ENCODE measurements at places on chromosomes 2 and 18. TPM values are rescaled to one million over a fixed set of nuclear protein-coding genes. Genes with fewer than 3 reads are reported as not detected.
A peak's percentile ranks its signal among the peaks of the same experiment; 100 is the strongest.

The DYNAP gene
- total RNA-seq, result not detected

The OR6B2 gene
- not detected for total RNA-seq

The CDKL4 gene
- total RNA-seq, result not detected

The IL36B gene
- not detected for total RNA-seq

The EDAR gene
- 0.46 TPM for total RNA-seq

DNA sequence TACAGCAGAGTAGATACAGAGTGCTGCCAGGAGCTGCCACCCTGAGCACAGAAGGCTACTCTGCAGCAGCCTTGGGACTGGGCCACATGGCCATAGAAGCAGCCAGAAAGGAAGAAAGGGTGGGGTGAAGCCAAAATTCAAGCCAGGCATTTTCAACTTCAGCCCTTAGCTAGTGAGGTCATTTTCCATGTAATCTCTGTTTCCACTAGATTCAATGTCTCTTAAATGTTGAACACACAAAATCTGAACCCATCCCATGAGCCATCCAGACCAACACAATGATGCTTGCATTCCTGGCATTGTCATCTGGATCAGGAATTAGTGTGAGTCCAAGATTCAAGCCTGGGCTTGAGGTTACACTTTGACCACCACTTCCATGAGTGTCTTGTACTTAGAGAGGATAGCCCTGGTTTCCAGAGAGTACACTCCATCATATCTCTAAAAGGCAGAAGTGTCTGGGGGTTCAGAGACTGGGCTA lies 243.6 kb downstream of the OSR1 start:
- H3K27ac ChIP-seq, result no peak overlapping the region
- H3K4me1 ChIP-seq, result no peaks in the 10 kb centered on the region
- no peaks in the 10 kb centered on the region for H3K27me3 ChIP-seq
- H3K4me3 ChIP-seq, result no peak overlapping the region
- H3K36me3 ChIP-seq, result no peaks in the 10 kb centered on the region
- no peak for DNase-seq

DNA sequence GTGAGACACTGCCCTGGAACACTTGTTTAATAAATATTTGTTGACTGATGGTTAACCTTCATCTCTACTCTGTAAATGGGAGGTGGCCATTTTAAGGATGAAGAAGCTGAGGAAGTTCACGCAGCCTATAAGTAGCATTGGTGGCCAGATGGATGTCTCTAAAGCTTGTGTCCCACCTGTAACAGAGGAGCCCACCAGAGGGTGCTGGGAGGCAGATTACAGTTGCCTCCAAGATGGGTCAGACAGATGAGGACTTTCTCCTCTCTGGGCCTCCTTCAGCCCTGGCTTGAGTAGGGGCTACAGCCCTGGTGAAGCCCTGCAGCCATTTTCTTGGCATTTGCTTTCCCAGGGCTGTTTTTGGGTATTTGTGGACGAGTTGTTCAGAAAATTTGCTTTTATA lies 45.0 kb upstream of the MCFD2 start:
- no peaks in the 10 kb centered on the region for H3K27me3 ChIP-seq
- H3K36me3 ChIP-seq, result no peaks in the 10 kb centered on the region
- no peaks in the 10 kb centered on the region for H3K4me1 ChIP-seq
- no peak for DNase-seq

DNA sequence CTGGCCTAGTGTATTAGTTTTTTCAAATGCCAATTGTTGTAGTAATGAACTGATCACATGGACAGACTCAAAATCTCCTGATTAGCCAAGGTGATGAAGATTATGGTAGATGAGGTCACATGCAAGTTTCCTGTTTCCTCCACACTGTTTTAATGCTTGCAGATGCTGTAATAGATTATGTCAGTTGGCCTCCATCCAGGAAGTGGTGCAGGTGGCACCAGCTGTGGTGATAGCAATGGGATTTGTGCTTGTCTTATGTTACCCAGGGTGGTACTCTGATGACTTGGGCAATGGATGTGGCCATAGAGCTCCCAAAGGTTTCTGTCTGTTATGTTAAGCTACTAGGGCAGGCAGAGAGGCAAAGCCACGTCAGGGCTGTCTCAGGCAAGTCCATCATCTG lies 332.9 kb upstream of the DDX18 start:
- H3K27me3 ChIP-seq, result no peaks in the 10 kb centered on the region
- no peak overlapping the region for H3K4me3 ChIP-seq
- H3K27ac ChIP-seq, result no peak overlapping the region
- no peak for DNase-seq
- no peaks in the 10 kb centered on the region for H3K36me3 ChIP-seq

GRCh38 chr18:58842978-58843687 lies 21.5 kb upstream of the ZNF532 start:
- no peak overlapping the region for H3K4me3 ChIP-seq
- H3K27me3 ChIP-seq, result no peaks in the 10 kb centered on the region
- H3K27ac ChIP-seq, result peak overlapping the region; percentile 54
- no peak for DNase-seq

DNA sequence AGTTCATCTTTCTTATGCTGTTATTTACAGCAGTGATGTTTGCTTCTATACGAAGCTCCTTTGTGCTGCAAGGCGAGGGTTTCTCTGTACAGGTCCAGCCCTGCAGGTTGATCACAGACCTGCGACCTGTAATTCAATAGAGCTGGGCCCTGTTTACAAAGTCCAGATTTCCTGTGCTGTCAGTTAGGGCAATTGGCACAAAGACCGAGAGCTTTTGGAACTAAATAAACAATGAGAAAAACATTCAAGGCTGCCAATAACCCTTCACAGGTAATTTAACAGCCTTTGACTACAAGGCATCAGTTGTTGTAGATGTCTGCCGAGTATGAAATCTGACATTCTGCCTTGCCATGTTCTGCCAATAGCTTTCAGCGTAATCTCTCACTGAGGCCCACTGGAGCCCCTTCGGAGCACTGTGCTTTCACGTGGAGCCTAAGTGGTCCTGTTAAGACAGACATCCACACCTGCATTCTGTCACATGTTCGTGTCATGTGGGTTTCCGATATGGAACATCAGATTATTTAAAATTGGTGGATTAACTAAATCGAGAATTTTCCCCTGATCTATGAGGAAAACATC lies 232.5 kb downstream of the PTGR3 start:
- no peak for DNase-seq
- no peak overlapping the region for H3K4me3 ChIP-seq
- no peaks in the 10 kb centered on the region for H3K27me3 ChIP-seq
- H3K36me3 ChIP-seq, result no peaks in the 10 kb centered on the region
- no peak overlapping the region for H3K27ac ChIP-seq

- no peaks in the 10 kb centered on the region for H3K27me3 ChIP-seq
- no peaks in the 10 kb centered on the region for H3K36me3 ChIP-seq
- no peak overlapping the region for H3K27ac ChIP-seq
- H3K4me1 ChIP-seq, result peaks cover 2% of the 10 kb centered on the region
- DNase-seq, result no peak
Observed at GRCh38 chr2:73105511-73105971, 7.2 kb downstream of the RAB11FIP5 start.

- no peak overlapping the region for H3K4me3 ChIP-seq
- no peaks in the 10 kb centered on the region for H3K4me1 ChIP-seq
- no peak overlapping the region for H3K27ac ChIP-seq
- no peak for DNase-seq
- no peaks in the 10 kb centered on the region for H3K27me3 ChIP-seq
- no peaks in the 10 kb centered on the region for H3K36me3 ChIP-seq
Observed at GRCh38 chr18:24497031-24497754, 36.8 kb downstream of the HRH4 start.

DNA sequence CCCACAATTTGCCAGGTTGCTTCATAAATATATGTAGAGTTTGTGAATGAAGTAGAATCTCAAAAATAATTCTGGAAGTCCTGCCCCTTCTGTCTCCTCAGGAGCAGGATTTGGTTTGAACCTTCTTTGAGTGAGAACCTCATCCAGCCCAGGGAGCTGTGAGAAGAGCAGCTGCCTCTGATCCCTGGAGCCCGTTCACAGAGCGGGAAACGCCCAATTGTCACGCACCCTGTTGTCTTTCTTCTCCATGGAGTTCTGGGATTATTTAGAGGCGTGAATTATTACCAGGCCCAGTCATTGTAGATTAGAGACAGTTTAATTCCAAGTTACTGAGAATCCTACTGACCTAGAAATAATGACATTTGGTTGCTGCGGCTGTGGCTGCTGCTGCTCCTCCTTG lies 66.1 kb downstream of the TPO start:
- no peak for DNase-seq
- H3K36me3 ChIP-seq, result no peaks in the 10 kb centered on the region

DNA sequence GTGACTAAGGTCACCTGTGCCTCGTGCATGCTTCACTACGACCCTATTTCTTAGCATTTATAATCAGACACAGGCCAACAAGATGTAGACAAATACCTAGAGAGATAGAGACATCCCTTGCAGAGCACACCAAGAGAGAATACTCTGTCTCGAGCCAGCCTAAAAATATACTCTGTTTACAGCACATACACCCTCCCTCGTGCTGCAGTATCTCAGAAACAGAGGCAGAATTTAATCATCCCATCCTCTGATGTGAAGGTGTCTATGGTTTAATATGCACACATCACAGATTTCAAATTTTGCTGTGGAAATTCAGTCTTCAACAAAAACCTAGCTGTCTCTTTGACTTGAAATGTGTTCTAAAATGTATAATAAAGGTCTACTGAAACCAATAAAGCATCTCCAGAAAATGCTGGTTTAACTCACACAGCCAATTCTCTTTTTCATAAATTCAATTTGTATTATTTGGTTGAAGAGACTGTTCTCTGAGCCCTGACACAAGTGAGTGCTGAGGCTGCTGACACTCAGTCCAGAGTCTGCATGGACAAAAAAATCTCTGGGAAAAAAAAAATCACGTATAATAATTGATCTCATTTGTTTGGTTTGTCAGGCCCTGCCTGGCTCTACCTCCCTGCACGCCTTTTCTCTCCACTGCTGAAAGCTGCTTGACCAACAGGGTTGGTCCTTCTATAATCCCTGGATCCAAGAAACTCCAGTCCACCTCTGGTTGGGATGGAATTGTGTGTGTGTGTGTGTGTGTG lies 142.0 kb upstream of the FSHR start:
- no peaks in the 10 kb centered on the region for H3K36me3 ChIP-seq
- H3K4me3 ChIP-seq, result no peak overlapping the region
- H3K27me3 ChIP-seq, result no peaks in the 10 kb centered on the region
- no peaks in the 10 kb centered on the region for H3K4me1 ChIP-seq
- no peak for DNase-seq

GRCh38 chr18:832085-832681 lies 20.1 kb upstream of the YES1 start:
- H3K4me1 ChIP-seq, result no peaks in the 10 kb centered on the region
- no peak overlapping the region for H3K4me3 ChIP-seq
- no peaks in the 10 kb centered on the region for H3K27me3 ChIP-seq
- no peak overlapping the region for H3K27ac ChIP-seq
- no peak for DNase-seq

DNA sequence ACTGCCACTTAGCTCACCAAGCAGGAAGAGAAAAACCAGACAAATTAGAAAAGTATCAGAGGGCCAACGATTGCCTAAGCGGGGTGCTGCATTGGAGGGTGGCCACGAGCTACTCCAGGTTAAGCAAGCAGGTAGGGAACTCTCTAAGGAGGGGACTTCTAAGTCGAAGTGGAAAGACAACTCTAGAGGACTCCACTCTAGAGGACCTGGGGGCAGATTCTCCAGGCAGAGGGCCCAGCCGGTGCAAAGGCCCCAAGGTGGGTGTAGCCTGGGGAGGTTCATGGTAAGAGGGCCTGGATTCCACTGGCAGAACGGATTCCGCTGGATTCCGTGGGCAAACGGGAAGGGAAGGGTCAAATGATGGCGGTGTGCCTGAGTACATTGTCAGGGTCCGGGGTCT lies 12.7 kb downstream of the FBLN7 start:
- no peak overlapping the region for H3K27ac ChIP-seq
- DNase-seq, result no peak
- no peaks in the 10 kb centered on the region for H3K4me1 ChIP-seq
- no peaks in the 10 kb centered on the region for H3K36me3 ChIP-seq
- H3K27me3 ChIP-seq, result no peaks in the 10 kb centered on the region

- no peaks in the 10 kb centered on the region for H3K27me3 ChIP-seq
- no peak overlapping the region for H3K27ac ChIP-seq
- H3K36me3 ChIP-seq, result no peaks in the 10 kb centered on the region
- H3K4me3 ChIP-seq, result no peak overlapping the region
Observed at GRCh38 chr2:100615471-100615870, 52.7 kb downstream of the PDCL3 start.

DNA sequence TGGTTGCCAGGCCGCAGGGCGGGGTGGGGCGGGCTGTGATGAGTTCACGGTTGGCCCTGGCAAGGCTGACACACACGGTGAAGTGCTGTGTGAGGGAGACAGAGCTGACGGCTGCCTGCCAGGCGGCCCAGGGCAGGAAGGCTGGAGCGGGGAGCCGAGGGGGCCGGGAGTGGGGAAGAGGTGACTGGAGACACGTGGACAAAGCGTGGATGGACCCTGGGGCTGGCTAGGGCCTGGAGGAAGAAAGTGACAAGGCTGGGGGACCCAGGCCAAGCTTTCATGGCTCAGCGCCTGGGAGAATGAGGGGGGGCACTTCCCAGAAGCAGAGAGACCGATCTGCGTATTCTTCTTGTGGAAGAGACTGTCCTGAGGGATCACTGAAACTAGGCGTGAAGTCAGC lies 123.2 kb downstream of the DYSF start:
- H3K36me3 ChIP-seq, result no peaks in the 10 kb centered on the region
- no peak for DNase-seq
- no peak overlapping the region for H3K4me3 ChIP-seq
- no peaks in the 10 kb centered on the region for H3K27me3 ChIP-seq
- no peaks in the 10 kb centered on the region for H3K4me1 ChIP-seq
- H3K27ac ChIP-seq, result no peak overlapping the region

- H3K4me3 ChIP-seq, result no peak overlapping the region
- H3K36me3 ChIP-seq, result no peaks in the 10 kb centered on the region
- H3K27me3 ChIP-seq, result no peaks in the 10 kb centered on the region
- H3K27ac ChIP-seq, result no peak overlapping the region
- no peaks in the 10 kb centered on the region for H3K4me1 ChIP-seq
Observed at GRCh38 chr2:102703748-102704147, 58.1 kb upstream of the TMEM182 start.

- DNase-seq, result no peak
- H3K4me1 ChIP-seq, result no peaks in the 10 kb centered on the region
- H3K4me3 ChIP-seq, result no peak overlapping the region
- H3K27me3 ChIP-seq, result no peaks in the 10 kb centered on the region
Observed at GRCh38 chr2:107931412-107931811, 54.9 kb upstream of the SLC5A7 start.

GRCh38 chr2:201242571-201243277 lies 17.6 kb upstream of the CASP8 start:
- H3K27me3 ChIP-seq, result no peaks in the 10 kb centered on the region
- H3K27ac ChIP-seq, result no peak overlapping the region
- DNase-seq, result no peak
- H3K4me1 ChIP-seq, result no peaks in the 10 kb centered on the region
- H3K36me3 ChIP-seq, result no peaks in the 10 kb centered on the region
- H3K4me3 ChIP-seq, result no peak overlapping the region

- H3K27ac ChIP-seq, result no peak overlapping the region
- no peak for DNase-seq
- H3K36me3 ChIP-seq, result no peaks in the 10 kb centered on the region
- no peaks in the 10 kb centered on the region for H3K27me3 ChIP-seq
- no peaks in the 10 kb centered on the region for H3K4me1 ChIP-seq
- H3K4me3 ChIP-seq, result no peak overlapping the region
Observed at GRCh38 chr2:135113322-135113721, 61.2 kb downstream of the RAB3GAP1 start.

Data from prostate gland (tissue), 2 donors.